ENCODE measurements at places on chromosomes 1 and 21. TPM values are rescaled to one million over a fixed set of nuclear protein-coding genes. Genes with fewer than 3 reads are reported as not detected.

- no peak for DNase-seq
These were observed 5.7 kb downstream of the NTRK1 start for GRCh38 chr1:156866249-156866909.

- no peak for DNase-seq
These were observed 340.2 kb upstream of the NR5A2 start for GRCh38 chr1:199687321-199687720.

GRCh38 chr1:52601991-52602855 lies at the start of gene GPX7:
TSS of gene GPX7 (plus strand) at chr1:52602371. CDS start at chr1:52602410, 39 bp downstream.
- peak; percentile 38 for DNase-seq

GRCh38 chr1:244914761-244915160 lies 50.4 kb upstream of the HNRNPU start:
- no peak for DNase-seq

DNA sequence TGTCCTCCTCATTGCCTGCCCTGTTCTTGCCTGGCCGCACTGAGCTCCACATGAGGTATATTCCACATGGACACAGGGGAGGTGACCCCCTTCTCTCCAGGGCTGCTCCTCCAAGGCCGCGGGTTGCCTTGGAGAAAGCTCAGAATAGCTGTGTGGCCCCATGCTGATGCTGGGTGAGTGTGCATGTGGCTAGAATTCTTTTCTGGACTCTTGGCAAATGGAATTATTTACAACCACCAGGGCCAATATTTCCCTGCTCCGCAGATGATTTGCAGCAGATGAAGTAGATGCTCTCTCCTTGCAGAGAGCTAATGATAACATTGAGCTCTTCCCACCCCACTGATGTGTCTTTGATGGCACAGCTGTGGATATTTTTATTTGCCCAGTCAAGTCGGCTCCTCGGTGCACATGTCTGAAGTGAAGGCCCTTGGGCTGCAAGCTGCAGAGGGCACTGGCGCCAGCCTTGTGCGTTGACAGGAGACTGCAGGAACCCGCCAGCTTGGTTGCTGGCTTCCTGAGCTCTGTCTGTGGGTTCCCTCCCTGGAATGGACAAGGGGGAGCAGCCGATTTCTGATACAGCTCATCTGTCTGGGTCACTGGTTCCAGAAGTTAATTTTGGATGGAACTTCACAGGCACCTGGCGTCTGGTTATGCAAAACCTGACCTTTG lies 404.7 kb upstream of the VAMP3 start:
- no peak for DNase-seq

DNA sequence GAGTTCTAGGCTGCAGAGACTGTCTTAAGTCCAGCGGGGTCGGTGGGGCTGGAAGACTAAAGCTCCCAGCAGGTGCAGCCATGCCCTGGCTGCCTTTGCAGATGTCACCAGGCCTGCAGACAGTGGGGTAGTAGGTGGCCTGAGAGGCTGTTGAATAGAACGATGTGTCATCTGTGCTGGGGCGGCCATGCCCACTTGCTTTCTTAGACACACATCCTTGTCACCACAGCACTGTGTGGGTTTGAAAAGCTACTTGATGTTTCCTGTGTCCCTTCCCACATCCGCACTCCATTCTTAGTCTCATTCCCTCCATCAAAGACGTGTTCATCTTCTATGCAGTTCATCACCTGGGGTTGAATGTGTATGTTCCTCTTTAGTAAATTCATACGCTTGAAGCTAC lies 184.5 kb upstream of the TMEM51 start:
- no peak for DNase-seq

DNA sequence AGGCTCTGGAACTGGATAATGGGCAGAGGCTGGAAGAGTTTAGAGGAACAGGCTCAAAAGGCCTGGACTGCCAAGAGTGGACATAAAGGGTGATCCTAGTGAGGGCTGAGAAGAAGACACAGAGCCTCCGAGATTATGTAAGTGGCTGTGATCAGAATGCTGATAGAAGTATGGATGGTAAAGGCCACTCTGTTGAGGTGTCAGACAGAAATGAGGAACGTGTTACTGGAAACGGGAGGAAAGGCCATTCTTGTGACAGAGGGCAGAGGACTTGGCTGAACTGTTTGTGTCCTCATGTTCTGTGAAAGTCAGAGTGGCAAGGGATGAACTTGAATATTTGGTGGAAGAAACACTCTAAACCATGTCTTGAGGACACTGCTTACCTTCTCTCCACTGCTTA lies 6.7 kb upstream of the ABCG1 start:
- DNase-seq, result no peak

DNA sequence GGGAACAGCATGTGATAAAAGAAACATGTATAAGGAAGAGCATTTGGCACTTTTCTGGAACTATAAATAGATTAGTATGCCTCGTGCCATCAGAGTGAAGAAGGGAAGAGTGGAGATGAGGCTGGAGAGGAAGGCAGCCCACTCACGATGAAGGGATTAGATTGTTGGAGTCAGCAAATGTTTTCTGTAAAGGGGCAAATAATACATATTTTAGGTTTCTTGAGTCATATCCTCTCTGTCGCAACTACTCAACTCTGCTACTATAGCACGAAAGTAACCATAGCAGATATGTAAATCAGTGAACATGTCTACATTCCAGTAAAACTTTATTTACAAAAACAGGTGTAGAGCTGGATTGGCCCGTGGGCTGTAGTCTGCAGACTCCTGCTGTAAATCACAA lies 147.8 kb downstream of the TENT5C start:
- peak; percentile 33 for DNase-seq

- no peak for DNase-seq
These were observed 241.9 kb downstream of the PTPRU start for GRCh38 chr1:29478151-29478791.

GRCh38 chr21:35697321-35697808 lies 363.0 kb downstream of the SETD4 start:
- DNase-seq, result peak; percentile 2

DNA sequence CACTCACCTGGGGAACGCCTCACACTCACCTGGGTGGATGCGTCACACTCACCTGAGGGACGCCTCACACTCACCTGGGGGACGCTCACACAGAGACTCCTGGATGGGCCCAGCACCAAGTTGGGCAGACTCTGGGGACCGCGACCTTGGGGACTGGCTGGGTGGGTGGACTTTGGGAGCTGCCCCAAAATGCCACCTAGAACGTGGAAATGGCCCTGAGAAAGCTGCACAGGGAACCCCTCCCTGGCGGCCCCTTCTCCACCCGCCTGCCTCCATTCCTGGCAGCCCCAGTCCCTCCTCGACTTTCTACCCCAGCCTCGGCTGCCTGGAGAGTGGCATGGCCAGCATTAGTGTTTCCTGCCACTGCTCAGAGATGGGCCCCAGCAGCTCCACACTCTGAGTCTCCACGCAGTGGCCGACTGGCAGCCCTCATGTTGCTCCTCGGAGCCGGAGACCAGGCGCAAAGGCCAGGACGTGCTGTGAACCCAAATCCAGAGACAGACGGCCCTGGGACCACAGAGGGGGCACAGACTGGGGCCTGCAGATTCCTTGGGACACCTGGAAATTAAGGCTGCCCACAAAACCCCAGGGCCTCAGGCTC lies 46.5 kb upstream of the ACTRT2 start:
- no peak for DNase-seq

DNA sequence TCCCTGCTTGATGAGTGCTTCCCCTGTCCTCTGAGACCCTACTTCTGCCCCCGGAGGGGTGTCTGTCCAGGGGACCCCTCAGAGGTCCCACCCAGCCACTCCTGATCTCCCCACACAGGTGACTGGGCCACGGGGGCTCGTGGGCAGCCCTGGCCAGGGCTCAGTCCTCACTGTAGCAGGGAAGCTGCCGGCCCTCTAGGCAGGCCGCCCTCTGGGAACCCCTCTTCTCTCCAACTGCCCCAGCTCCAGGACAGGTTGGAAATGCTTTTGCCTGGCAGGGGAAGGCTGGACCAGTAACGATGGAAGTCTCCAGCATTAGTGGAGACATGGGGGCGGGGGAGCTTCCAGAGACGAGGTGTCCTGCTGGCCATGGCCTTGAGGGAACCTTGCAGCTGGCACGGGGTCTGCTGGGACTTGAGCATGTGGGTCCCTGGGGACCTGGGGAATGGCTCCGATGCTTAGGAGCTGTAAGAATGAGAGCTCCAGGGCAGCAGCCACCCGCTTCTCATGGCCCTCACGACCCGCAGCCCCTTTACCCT lies 3.1 kb upstream of the FNDC10 start:
- DNase-seq, result no peak

OR6K3 gene
- not detected for total RNA-seq

SPRR5 gene
- not detected for total RNA-seq

PDPN gene
- 47.5 TPM for total RNA-seq

SNAP47 gene
- total RNA-seq, result 59.8 TPM

APP gene
- total RNA-seq, result 266 TPM

IFFO2 gene
- 4.3 TPM for total RNA-seq

TEDDM1 gene
- total RNA-seq, result not detected

Data from MG63 (cell line).